ENCODE measurements at places on chromosomes 12 and 14. TPM values are rescaled to one million over a fixed set of nuclear protein-coding genes. Genes with fewer than 3 reads are reported as not detected.

The TPH2 gene
- total RNA-seq, result not detected

The TAS2R8 gene
- not detected for total RNA-seq

GRCh38 chr14:38721822-38722431 is 381.1 kb downstream of the SEC23A start:
- DNase-seq, result peak; percentile 48

GRCh38 chr12:14663002-14663401 is 33.4 kb downstream of the GUCY2C start:
- DNase-seq, result no peak

The SCNN1A gene
- total RNA-seq, result 128 TPM

DNA sequence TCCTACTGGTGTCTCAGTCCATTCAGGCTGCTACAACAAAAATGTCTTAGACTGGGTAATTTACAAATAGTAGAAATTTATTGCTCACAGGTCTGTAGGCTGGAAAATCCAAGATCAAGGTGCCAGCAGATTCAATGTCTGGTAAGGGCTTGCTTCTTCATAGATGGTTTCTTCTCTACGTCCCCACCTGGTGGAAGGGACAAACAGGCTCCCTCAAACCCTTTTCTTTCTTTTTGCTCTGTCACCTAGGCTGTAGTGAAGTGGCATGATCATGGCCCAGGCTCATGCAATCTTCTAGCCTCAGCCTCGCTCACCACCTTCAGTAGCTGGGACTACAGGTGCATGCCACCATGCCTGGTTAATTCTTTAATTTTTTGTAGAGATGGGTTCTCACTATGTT is 106.8 kb upstream of the RPH3A start:
- no peak for DNase-seq

- DNase-seq, result no peak
Measured at GRCh38 chr12:1445807-1446206, 148.6 kb downstream of the FBXL14 start.

DNA sequence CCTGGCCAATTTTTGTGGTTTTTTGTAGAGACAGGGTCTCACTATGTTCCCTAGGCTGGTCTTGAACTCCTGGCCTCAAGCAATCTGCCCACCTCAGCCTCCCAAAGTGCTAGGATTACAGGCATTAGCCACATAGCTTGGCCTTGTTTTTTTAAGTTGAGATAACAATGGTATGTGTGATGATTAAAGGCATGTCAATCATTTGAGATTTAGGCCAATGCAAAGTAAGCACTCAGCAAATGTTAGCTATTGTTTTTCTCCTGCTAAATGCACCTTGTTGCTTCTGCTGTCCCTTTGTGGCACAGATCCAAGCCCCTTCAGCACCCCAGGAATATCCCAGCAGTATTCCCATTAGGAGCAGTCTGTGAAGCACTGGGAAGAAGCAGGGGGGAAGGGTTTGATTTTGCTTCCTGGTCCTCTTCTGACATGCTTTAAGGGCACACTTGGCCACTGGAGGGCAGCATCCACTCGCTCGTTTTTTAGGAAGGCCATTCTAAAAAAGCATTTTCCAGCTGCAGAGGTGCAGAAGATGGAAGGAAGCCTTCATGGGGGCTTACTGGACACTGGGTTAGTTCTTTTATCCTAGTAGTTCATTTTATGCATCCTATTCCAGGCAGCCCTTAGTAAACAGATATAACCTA is 70.2 kb upstream of the ZFP36L1 start:
- peak; percentile 72 for DNase-seq

The ARMH4 gene
- total RNA-seq, result 2.4 TPM

The PGF gene
- 16.2 TPM for total RNA-seq

DNA sequence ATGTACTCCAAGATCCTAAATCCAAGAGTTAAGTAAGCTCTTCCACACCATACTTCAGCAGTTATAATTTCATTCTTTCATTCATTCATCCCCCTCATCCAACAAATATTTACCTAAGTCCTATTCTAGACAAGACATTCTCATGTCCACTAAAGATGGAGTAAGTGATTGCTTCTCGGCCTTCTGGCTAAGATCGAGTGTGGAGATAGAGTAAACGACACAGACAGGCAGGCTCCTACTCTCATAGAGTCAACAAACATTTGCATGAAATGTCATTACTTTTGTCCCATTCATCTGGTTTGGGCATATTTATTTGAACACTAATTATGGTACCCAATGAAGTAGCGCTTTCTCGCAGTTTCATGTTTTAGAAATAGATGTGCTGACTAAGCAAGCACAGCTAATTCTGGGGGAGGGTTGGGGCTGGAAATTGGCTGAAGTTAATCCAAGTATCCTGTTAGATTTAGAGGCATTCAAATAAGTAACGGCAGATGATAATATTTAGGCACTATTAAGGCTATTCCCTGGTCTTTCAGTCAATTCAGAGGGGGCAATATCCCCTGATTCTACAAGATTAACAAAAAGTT is 176.5 kb downstream of the CEP128 start:
- no peak for DNase-seq

The PPM1H gene
- total RNA-seq, result 27.0 TPM

DNA sequence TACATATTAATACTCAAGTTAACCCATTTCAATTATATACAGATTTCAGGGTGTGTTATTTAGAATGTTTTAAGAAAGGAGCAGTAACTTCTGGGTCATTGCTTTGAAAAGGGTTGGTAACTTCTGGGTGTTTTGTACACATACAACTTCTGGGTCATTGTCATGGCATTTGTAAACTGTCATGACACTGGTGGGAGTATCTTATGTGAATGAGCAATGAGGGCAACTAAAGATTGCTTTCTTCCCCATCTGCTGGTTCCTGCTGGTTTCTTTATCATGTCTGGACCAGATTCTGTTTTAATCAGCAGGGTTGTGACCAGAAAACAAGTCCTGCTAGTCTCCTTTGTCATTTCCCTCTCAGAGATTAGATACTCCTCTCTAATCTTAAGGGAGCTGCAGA is 713.3 kb downstream of the LRFN5 start:
- DNase-seq, result no peak

The SPTB gene
- total RNA-seq, result 3.7 TPM

- DNase-seq, result no peak
Measured at GRCh38 chr14:81716953-81717352, 183.3 kb upstream of the SEL1L start.

DNA sequence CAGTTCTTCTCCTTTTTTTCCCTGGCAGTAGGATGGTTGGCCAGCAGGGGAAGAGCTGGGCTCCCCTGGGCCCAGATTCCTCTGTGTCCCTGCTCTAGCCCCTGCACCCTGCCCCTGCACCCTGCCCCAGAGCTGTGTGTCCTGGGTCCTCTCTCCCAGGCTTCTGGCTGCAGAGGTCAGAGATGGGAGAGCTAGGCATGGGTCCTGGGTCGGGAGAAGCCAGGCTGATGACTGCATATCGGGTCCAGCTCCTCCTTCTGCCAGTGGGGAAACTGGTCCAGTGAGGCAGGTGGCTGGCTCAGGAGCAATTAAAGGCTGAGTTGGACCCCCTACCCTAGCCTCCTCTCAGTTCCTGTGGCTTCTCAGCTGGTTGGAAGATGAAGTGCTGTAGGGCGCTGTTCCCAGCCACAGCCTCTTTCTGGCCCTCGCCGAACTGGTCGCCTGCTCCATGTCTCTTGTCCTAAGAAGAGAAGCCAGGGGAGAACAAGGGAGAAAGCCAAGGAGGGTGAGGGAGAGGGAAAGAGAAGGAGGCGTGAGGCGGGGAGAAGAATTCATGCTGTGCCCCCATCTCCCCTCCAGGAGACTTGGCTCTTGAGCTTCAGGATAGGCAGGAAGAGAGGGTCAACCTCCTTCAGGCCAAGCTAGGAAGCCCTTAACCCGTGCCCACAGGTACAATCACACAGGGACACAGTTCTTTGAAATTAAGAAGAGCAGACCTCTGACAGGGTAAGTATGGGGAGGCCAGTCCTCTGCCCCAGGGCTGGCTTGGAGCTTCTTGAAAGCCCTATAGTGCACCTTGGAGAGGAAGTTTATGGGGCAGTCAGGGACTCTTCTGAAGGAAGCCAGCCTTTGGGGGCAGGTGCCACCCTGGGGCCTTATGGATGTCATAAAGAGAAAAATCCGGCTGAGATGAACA is 9.5 kb downstream of the VASH1 start:
- DNase-seq, result no peak

DNA sequence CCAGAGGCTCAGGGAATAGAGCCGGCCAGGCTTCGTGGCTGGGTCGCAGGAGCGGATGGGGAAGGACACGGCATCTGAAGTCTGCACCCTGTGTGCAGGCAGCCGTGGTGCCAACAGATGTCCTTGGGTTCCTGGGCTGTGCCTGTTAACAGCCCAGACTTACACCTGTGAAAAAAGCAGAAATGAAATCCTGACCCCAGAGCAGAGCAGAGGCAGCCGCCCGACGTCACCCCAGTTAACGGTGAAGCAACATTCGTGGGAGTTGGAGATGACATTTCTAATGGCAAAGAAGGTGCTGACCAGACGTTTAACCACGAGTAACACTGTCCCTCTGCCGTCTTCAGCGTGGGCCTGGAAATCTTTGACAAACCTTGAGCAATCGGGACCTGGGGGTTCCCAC is 200.3 kb upstream of the DIO3 start:
- no peak for DNase-seq

The PAPLN gene
- 33.1 TPM for total RNA-seq

- DNase-seq, result no peak
Measured at GRCh38 chr14:104246401-104247335, 108.3 kb downstream of the KIF26A start.

GRCh38 chr12:713281-713875 is 39.0 kb upstream of the WNK1 start:
- DNase-seq, result no peak

- DNase-seq, result no peak
Measured at GRCh38 chr12:2628401-2628800, 166.4 kb upstream of the FKBP4 start.

DNA sequence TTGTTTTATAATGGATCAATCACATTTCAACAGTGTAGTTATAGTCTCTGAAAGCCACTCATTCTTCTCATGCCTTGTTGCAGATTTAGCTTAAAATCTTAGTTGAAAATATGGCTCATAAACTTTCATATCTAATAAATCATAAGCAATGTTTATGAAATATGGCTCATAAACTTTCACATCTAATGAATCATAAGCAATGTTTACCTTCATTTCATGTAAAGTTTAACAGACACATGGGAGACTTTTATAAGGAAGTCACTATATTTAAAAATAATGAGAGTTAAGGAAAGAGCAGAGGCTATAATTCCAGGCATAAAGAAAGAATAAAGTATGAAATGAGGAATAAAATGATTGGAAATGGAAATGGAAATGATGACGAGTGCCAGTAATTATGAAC is 1042.1 kb downstream of the FSCB start:
- no peak for DNase-seq

DNA sequence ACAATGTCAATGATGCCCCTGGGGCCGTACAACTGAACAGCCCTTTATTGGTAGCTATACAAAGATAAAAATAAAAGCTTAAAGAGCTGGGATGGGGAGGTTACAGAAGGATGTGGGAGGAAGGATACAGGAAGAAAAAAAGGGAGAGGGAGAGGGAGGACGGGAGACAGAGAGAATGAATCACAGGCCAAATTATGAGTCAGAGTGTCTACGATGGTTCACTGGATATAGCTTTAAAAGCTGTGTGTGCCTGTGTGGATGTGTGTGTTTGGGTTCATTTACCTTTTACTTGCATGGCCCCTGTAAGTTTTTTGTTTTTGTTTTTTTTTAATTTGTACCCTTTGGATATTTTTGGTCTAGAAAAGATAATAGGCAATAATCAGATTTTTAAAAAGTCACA is 111.9 kb downstream of the CCDC60 start:
- DNase-seq, result no peak

DNA sequence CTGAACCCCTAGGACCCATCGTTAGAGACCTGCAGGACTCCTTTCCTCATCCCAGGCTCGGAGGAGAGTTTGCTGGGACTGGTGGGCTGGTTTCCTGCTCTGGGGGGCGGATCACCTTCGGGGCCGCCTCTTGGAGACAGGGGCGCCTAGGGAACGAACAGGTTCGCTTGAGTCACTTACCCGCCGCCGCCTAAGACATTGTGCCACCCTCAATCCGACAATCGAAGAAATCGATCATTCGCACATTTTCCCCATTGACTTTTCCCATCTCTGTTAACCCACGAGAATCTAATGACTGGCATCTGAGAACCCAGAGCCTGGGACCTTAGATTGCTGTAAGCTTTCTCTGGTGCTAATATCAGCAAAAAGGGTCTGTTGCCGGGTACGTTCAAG is 322 bp downstream of the SLC39A9 start:
- no peak for DNase-seq

The INHBE gene
- not detected for total RNA-seq

- DNase-seq, result no peak
Measured at GRCh38 chr14:95497561-95498011, 18.9 kb downstream of the SYNE3 start.
